HCEC 1CT (cell line): ENCODE measurements at places on chromosomes 4 and X.

DNA sequence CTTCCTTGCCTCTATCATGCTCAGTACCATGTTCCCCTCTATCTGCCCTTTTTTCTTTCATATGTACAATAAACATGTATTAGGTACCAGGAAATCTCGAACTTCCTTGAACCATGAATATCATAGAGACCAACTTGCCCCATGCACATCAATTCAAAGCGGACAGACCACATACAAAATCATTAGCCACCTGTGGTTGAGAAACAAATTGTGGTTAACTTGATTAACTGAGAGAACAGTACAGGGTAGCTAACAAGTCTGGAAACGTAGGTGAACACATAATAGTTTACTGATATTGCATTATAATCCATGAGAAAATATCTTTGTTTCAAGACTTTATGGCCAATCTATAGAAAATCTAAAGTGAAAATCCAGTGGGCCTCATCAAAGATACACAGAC lies 8.2 kb downstream of the CASP3 start:
- DNase-seq = no peak

GRCh38 chrX:46044486-46044885 lies 500.7 kb downstream of the ZNF674 start:
- DNase-seq = no peak

DNA sequence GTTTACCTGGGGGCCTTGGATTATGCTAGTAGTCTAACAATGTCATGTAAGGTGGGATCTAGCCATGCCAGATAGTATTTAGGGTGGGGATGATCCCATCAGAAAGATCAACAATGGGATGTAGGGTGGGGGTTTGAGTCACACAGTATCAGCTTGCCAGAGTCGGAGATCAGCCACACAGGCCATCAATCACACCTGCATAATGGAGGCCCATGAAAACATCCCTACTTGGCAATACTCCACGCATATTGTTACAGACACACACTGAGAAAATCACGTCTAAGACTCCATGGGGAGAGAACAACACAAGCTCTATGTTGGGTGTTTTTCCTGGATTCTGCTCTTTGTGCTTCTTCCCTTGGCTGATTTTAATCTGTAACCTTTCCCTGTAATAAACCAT lies 49.5 kb upstream of the SLC25A4 start:
- no peak for DNase-seq

GRCh38 chrX:44232081-44232480 lies 111.4 kb downstream of the EFHC2 start:
- DNase-seq = no peak

- DNase-seq = no peak
Measured at GRCh38 chr4:90857081-90857820, 730.1 kb downstream of the CCSER1 start.

- peak; percentile 64 for DNase-seq
Measured at GRCh38 chr4:145938618-145939440, at the start of gene ZNF827. ZNF827 (minus strand) TSS chr4:145938823; CDS start chr4:145938407, 416 bp downstream.

- no peak for DNase-seq
Measured at GRCh38 chr4:95531141-95531540, 17.6 kb downstream of the UNC5C start.

DNA sequence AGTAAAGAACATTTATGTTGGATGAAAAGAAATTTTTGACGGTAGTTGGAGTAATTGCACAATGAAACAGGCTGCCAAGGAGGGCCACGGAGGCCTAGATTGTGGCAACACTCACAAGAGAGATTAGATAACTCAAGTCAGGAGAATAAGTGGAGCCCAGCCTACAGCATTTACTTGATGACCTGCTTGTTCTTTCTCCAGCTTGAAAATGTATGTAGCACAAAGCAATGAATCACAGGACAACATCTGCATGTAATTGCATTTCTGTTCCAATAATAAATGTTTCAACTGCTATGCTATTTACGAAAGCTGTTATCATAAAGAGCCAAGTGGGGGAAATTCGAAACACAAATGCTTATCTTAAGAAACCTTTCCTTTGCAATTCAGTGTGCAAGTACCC lies 221.2 kb upstream of the MID1 start:
- DNase-seq = no peak

DNA sequence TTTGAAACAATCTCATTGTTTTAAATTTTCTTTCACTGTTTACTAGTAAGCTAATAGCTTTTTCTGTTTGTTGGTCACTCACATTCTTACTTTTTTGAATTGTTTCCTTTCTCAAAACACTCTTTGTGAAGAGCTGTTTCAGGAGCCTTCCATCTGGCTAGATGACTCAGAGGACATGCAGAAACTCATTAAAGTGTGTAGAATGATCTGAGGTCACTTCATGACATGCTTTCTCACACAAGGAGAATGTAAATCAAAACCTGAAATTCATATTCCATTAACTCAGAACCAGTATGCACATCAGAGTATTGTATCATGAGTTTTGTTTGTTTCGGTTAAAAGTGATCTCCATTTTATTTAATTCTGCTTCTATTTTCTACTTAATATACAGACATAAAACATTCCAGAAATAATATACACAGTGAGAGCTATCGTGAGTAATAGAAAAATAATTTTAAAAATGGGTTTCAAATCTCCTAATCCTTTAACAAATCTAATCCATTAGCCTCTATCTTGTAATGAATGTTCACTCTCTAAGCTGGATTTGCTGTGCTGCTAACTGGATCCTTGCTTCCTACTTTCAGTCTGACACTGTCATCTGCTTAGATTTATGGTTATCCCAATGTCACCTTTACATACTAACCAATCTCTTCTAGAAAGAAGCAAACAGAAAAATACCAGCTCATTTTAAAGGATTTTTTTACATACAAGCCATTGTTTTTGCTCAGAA lies 449.6 kb downstream of the FSTL5 start:
- peak; percentile 84 for DNase-seq

- DNase-seq = peak; percentile 92
Measured at GRCh38 chr4:47213971-47214370, 182.6 kb downstream of the GABRB1 start.

- DNase-seq = peak; percentile 44
Measured at GRCh38 chr4:19224820-19225219, 1026.9 kb upstream of the SLIT2 start.

DNA sequence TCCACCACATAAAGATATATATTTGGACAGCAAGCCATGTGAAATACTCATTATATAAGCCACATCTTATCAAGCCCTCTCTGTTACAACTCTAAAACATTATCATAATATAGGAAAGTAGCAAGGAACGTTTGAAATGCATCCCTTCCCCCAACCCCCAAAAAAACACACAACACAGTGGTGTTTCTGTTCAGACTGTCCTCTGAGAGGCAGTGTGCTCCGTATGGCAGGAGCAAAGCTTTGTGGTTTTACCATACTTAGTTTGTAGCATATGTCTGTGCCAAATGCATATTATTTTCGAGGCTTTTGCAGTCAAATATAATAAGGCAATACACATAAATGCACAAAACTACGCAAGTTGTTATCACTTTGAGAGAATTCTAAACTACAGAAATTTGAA lies 194.2 kb downstream of the RAPGEF2 start:
- no peak for DNase-seq

- DNase-seq = no peak
Measured at GRCh38 chr4:7103607-7104365, 35.9 kb upstream of the GRPEL1 start.

GRCh38 chr4:172220679-172221078 lies 407.5 kb downstream of the GALNTL6 start:
- DNase-seq = no peak

- DNase-seq = no peak
Measured at GRCh38 chr4:6017030-6017429, 1.2 kb downstream of the C4orf50 start.

- no peak for DNase-seq
Measured at GRCh38 chrX:124338733-124339514, 6.5 kb downstream of the TEX13D start.

DNA sequence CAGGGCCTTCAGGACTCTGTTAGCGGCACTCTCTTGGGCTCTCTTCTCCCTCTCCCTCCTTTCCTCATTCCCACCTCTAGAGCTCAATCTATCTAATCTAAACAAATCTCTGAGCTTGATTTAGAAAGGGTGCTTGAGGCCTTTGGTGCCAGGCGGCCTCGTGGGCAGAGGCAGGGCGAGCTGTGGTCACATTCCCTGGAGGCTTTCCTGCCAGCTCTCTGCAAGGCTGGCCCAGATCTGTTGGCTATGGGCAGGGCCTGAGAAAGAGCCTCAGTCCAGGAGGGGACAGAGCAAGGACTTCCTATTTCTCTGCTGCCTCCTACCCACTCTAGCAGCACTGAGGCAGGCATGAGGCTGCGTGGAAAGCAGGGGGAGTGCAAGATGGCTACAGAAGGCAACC lies 38.6 kb downstream of the PJA1 start:
- DNase-seq = no peak

DNA sequence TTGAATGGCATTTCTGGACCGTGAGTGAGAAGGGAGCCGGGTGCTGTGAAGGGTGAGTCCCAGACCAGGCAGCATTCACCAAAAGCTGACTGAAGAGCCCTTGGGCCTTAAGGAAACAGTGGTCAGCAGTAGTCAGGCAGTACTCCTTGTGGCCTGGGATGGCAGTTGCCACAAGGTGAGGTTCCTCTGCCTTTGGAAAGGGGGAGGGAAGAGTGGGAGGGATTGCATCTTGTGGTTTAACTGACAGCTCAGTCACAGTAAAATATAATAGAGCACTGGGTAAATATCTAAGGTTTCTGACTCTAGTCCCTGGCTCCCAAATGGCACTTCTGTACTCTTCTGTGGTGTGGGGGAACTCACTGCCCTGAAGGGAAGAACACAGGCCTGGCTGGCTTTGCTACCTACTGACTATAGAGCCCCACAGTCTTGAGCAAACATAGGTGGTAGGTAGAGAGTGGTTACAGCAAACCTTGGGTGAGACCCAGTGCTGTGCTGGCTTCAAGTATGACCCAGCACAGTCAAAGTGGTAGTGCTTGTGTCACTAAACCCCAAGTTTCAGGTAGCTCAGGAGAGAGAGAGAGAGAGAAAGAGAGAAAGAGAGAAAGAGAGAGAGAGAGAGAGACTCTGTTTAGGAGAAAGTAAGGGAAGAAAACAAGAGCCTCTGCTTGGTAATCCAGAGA lies 154.2 kb downstream of the TEX11 start:
- no peak for DNase-seq

- no peak for DNase-seq
Measured at GRCh38 chrX:76202471-76202870, 29.6 kb downstream of the PBDC1 start.

DNA sequence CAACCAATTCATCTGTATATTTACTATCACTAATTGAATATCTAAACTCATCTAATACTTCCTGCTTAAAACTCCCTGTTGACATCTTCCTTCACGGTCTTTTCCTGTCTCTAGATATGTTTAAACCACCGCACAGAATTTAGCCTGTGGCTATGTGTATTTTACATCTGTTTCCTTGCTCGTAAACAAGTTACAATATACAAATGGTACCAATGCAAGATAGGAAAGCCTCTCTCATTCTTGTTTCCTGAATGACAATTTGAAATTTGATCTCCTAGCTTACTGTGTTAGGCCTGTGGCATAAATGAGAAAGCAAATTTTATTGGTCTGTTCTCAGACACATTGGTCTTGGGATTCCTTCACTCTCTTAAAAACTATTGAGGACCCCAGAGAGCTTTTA lies 89.7 kb upstream of the PCDH7 start:
- DNase-seq = no peak

GRCh38 chrX:8374041-8374825 lies 90.4 kb upstream of the VCX3B start:
- no peak for DNase-seq

- no peak for DNase-seq
Measured at GRCh38 chr4:139189972-139190371, 13.0 kb upstream of the ELF2 start.

DNA sequence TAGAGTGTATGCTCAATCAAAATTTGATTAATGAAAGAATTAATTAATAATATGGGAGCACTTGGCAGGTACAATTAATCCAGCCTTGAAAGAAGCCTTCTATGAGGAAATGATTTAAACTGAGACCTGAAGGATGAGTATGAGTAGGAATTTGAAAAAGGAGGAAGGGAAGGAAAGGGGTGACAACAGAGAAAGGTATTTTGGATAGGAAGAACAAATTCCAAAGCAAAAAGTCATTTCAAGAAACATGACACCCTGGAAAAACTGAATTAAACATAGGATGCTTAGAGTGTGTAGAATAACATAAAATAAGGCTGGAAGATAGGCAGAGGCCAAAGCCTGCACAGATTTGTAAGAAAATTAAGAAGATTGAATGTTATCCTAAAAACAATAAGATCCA lies 29.6 kb downstream of the PHOX2B start:
- peak; percentile 74 for DNase-seq
